Central memory CD4-positive, alpha-beta T cell (primary cell): ENCODE measurements at places on chromosomes 6 and 20.

DNA sequence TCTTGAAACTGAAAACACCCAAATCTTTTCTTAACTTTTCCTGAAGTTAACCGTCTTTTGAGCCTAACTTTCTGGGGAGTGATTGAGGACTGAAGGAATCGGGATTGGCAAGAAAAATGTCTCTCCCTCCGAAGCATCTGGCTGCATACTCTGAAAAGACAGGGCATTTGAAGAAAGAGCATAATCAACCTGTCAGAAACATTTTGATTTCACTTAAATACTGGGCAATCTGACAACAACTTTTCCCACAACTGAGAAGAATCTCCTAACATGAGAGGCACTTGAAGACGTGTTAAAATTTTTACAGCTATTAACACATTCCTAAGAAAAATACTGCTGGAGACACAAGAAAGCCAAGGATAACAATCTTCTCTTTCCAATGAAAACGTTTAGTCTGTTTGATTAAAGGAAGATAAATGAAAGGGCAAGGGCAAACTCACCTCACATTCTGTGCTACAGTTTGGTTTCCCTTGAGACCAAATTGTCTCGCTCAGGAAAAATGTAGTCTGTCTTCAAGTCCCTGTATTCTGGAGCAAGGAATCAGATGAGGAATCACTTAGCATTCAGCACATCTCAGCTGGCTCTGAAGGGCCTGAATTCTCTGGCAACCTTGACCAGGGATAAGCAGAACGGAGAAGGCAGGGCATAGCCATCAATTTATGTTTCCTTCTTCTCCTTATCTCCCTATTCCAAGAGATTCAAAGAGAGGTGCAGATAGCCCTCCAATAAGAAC is 76.1 kb downstream of the TBX18 start:
- DNase-seq = no peak

DNA sequence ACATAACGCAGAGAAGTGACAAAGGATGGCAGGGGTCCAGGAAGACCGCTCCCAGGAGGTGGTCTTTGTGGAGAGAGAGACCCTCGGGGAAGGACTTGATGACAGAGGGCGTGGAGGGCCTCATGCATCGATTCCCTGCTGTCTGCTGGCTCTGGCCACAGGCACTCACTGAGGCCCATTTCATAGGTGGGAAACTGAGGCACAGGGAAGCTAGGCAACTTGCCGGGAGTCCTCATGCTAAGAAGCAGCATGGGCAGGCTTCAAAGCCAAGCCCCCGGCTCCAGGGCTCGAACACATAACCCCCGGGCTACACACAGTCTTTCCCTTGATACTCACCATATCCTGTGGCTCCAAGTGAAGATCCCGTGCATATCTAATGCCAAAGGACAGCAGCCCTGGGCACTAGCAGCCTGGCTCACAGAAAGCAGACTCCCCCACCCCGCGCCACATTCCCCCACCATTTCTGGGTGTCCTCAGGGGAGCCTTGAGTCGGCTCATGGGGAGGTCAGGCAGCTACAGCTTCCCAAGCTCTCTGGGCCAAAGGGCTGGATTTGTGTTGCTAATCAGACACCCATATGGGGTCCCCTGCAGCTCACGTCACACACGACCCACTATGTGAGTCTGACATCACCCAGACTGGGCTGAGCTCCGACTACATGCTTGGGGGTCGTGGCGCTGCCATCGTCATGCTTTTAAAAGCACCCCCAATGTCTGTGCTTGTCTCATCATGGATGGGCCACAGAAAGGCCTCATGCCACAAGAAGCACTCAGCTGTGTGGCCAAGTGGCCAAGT is 130.9 kb upstream of the PMEPA1 start:
- no peak for DNase-seq

- DNase-seq = no peak
Observed at GRCh38 chr6:169174516-169175359, 78.9 kb downstream of the THBS2 start.

DNA sequence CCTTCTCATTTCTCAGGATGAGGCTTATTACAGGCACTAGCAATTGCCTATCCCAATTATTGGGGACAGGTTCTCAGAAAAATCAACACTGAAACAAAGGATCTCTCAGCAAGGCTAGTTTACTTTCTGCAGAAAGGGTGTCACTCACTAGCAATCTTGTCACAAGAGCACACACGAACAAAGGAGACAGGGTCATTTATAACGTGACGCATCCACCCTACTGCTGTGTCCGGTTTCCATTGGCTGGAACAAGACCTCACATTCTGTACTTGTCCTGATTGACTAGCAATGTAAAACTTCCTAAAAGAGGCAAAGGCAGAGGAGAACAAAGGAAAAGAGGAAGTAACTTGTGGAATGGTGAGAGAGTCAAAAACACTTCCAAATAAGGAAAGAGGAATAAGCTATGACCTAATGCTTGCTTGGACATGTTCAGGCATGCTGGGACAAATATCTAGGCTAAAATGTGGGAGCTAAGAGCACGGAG is 160.2 kb upstream of the STXBP5 start:
- DNase-seq = no peak
